ENCODE measurements at places on chromosomes 3 and 15.

GRCh38 chr15:92074646-92075045 is 221.1 kb downstream of the SLCO3A1 start:
- peak; percentile 77 for DNase-seq

GRCh38 chr3:72088486-72089025 is 303.6 kb upstream of the PROK2 start:
- DNase-seq: peak; percentile 10

GRCh38 chr3:107661447-107662123 is 138.8 kb downstream of the BBX start:
- no peak for DNase-seq

- DNase-seq: peak; percentile 49
Measured at GRCh38 chr3:126895178-126896066, 87.5 kb upstream of the PLXNA1 start.

DNA sequence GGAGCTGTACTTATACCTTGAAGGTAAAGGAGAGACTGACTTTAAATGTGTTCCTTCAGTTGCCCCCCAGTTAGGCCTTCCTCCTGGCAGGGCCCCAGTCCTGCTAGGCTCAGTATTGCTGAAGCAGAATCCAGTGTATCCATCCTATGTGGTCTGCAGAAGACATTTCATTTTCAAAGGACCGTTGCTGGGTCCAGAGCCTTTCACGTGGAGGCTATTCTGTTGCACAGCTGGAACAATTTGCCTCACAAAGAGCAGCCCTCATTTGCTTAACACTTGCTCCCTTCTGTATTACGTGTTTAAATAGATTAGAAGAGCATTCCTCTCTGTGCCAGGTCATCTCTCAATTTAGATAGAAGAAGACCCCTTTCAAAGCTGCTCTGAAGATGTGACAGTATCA is 78.9 kb upstream of the CFAP20DC start:
- DNase-seq: peak; percentile 57

- DNase-seq: no peak
Measured at GRCh38 chr3:86986671-86987420, 4.1 kb downstream of the VGLL3 start.

GRCh38 chr3:78847603-78848002 is 920.2 kb downstream of the ROBO1 start:
- peak; percentile 32 for DNase-seq

DNA sequence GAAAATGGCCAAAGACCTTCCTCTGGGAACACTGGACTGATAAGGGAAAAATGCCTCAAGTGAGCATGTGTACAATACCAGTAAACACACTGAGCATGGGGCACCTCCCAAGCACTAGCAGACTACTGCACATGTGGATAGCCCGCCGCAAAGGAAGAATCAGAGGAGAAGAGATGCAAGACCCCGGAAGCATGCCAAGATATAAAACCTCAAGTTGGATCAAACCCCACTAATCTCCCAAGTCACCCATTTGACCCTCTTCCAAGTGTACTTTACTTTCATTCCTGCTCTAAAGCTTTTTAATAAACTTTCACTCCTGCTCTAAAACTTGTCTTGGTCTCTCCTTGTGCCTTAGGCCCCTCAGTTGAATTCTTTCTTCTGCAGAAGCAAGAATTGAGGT is 121.1 kb upstream of the PLAAT1 start:
- no peak for DNase-seq

DNA sequence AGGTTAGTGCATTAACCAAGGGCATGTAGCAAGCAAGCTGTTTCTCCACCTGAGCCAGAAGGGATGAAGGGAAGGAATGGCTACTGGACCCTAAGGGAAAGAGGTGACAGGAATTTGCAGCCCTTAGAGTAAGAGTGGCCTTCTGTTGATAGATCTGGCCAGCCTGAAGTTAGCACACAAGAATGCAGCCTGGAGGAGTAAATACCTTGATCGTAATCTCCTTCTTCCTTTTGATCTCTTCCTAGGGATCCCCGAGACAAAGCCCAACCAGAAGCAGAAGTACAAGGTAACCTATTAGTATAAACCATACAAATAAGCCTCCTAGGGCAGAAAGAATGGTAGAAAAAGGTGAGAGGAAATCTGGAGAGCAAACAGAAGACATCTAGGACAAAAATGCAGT is 134.6 kb downstream of the ATP8B4 start:
- DNase-seq: peak; percentile 97

- no peak for DNase-seq
Measured at GRCh38 chr15:56038015-56038414, 44.6 kb upstream of the NEDD4 start.

GRCh38 chr3:112900113-112900512 is 53.4 kb upstream of the CD200R1L start:
- DNase-seq: no peak

DNA sequence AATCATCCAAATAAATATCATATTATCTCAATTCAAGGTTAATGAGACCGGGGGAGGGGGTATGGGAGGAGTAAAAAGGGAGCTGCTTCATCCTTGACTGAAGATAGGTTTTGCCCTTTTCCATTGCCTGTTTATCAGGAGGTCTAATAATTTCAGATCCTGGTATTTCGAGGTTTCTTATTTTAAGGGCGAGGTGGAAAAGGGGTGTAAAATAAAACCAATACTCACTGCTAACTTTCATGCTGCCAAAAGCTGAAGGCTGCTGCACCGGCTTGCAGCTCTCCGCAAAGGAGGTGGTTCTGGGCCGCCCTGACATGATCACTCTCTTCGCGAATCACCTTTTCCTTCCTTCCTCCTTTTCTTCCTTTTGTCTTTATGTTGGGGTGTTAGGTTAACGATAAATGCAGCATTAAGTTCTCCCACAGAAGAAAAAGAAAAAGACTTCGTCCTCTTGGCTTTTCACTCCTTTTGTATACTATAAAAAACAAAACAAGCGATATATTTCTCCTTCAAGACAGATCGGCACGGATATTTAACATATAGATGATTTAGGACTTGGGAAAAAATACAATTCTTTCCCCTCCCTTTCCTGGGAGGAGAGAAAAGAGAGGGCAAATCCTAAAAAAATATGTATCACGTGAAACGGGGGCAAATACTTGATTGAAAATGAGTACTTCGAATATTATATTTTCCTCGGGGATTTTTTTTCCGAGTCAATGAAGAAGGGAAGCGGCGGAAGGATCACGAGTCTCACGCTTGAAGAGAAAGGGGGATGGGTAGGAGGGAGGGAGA is 932 bp downstream of the GSK3B start:
- DNase-seq: peak; percentile 94

GRCh38 chr15:67421105-67421504 is 99.8 kb upstream of the C15orf61 start:
- DNase-seq: no peak

DNA sequence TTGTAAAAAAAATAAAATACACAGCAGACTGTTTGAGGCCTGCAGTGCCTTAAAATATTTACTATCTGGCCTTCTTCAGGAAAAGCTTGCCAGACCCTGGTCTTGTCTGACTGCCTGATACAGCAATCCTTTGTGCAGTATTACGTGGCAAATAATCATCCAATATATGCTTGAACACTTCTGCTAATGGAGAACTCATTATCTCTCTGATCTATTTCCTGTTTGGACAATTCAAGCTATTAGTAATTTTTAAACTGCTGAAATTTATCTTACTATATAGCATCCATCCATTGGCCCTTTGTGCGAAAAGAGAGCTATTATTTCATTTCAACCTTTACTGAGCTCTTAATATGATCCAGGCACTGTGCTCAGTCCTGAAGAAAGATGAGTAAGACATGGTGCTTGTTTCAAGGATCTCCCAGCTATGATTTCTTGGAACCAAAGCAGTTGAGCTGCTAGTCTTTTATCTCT is 15.9 kb downstream of the ATG7 start:
- DNase-seq: no peak

GRCh38 chr15:39595338-39596221 is 14.7 kb downstream of the THBS1 start:
- DNase-seq: no peak

DNA sequence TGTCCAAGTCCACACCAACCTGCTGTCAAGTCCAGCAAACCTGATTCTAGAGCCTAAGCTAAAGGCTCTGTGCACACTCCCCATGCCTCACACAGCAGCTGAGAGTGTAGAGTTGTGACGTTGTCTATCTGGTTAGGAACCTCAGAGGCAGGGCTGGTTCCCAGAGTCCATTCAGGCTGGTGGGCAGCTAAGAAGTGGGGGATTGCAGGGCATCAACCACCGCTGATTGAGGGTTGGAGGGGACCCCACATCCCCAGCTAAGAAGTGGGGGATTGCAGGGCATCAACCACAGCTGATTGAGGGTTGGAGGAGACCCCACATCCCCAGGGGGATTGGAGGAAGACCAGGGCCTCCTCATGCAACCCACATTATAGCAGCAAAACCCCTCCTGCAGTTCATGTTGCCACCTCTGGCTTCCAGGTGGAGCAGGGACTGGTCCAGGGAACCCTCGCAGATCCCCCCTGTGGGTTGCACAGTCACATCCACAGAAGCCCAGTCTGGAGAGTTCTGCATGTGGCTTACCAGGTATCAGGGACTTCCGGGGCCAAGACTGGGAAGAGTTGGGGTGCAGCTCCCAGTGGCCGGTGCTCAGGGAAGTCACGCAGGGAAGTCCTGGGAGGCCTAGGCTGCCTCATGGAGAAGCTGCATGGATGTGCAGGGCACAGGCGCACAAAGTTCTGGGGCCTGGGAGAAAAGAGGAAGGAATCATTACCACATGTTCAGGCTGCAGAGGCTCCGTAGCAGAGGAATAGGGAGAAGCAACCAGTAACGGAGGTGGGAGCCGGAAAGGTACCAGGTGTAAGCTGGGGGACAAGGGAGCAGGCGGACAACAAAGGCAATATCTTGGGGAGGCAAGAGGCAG is 71.4 kb upstream of the PCSK6 start:
- DNase-seq: no peak

GRCh38 chr3:172709774-172710663 is 848 bp downstream of the NCEH1 start:
- DNase-seq: peak; percentile 75

GRCh38 chr15:38424101-38424552 is 29.8 kb upstream of the FAM98B start:
- no peak for DNase-seq

- no peak for DNase-seq
Measured at GRCh38 chr3:194931865-194932264, 246.2 kb downstream of the FAM43A start.

GRCh38 chr3:196175722-196176121 is 35.5 kb downstream of the ZDHHC19 start:
- DNase-seq: no peak

DNA sequence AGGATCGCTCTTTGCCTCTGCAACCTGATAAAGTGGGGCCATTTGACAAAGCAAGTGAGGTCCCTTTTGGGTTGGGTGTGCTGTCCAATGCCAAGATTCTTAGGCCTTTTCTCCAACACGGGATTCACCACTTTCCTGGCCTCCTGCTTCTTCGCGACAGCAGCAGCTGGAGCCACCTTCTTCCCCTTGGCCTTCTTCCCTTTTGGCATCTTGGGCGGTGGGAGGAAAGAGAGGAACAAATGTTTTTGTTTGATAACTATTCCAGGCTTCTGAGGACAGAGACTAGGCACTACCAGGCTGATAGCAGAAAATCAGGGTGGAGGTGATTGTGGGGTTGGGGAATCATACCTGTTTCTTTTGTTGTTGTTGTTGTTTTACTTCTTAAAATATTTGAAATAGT is 30.0 kb upstream of the FAM81A start:
- DNase-seq: no peak

GRCh38 chr3:15267502-15267901 is 61.5 kb downstream of the CAPN7 start:
- DNase-seq: no peak

GRCh38 chr15:33377204-33377603 is 66.4 kb downstream of the RYR3 start:
- no peak for DNase-seq

GRCh38 chr3:125104639-125105038 is 48.8 kb upstream of the HEG1 start:
- DNase-seq: no peak

DNA sequence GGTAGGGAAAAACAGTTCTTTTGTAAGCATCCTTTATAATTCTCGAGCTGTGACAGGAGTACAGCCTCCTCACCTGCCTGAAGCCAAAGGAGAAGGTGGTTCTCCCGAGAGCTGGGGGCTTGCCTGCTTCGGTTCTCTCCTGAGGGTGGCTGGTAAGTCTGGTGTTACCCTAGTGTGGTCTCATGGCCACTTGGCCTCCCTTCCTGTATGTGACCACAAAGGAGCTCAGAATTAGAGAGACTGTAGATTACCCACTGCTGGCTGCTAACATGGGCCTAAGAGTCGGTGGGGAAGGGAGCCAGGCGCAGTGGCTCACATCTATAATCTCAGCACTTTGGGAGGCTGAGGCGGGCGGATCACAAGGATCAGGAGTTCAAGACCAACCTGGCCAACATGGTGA is 12.6 kb downstream of the PDHB start:
- DNase-seq: no peak

- DNase-seq: no peak
Measured at GRCh38 chr3:160398820-160399124, 253 bp downstream of the IFT80 start.

- peak; percentile 45 for DNase-seq
Measured at GRCh38 chr15:79025201-79025600, 65.4 kb downstream of the RASGRF1 start.

- DNase-seq: no peak
Measured at GRCh38 chr3:21020681-21021080, 730.3 kb downstream of the ZNF385D start.

- no peak for DNase-seq
Measured at GRCh38 chr3:136634821-136635220, 117.4 kb downstream of the STAG1 start.

- DNase-seq: no peak
Measured at GRCh38 chr15:71131601-71132362, 16.5 kb downstream of the THSD4 start.

- DNase-seq: no peak
Measured at GRCh38 chr3:105062853-105063252, 303.9 kb upstream of the ALCAM start.

DNA sequence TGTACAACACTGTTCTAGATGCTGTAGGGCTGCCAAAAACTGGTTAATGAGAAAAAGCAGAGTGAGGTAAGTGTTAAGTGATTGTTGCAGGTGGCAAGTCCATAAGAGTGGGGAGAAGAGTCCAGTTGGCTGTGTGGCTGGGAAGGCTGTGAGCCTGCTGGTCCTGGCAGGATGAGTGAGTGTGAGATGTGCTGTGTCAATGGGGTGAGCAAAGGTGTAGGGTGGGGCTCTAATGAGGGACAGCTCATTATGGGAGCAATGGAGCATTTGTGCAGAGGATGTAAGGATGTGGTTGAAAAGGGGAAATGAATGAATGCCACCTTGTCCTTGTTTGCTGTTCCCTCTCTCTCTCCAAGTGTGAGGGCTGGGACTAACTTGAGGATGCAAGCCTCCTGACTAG is 145.3 kb upstream of the ROPN1 start:
- no peak for DNase-seq

GRCh38 chr15:39061952-39062464 is 497.4 kb upstream of the RASGRP1 start:
- DNase-seq: peak; percentile 34

GRCh38 chr3:175865724-175866123 is 1006.6 kb downstream of the NAALADL2 start:
- DNase-seq: no peak

- DNase-seq: no peak
Measured at GRCh38 chr15:68407886-68408881, 23.8 kb downstream of the ITGA11 start.

GRCh38 chr3:146163584-146163983 is 2.6 kb upstream of the PLOD2 start:
- DNase-seq: no peak

GRCh38 chr3:179069762-179070390 is 1.7 kb downstream of the ZMAT3 start:
- DNase-seq: no peak

- no peak for DNase-seq
Measured at GRCh38 chr15:67777773-67778172, 47.5 kb upstream of the SKOR1 start.

- peak; percentile 69 for DNase-seq
Measured at GRCh38 chr3:184016811-184017671, 643 bp downstream of the ABCC5 start.

GRCh38 chr15:47188758-47189507 is 528.4 kb upstream of the SEMA6D start:
- DNase-seq: no peak

Measured in mesendoderm (in vitro differentiated cells).